ENCODE measurements at places on chromosomes 7 and 10.

- DNase-seq: no peak
Measured at GRCh38 chr10:125768219-125768855, 7.3 kb downstream of the MMP21 start.

DNA sequence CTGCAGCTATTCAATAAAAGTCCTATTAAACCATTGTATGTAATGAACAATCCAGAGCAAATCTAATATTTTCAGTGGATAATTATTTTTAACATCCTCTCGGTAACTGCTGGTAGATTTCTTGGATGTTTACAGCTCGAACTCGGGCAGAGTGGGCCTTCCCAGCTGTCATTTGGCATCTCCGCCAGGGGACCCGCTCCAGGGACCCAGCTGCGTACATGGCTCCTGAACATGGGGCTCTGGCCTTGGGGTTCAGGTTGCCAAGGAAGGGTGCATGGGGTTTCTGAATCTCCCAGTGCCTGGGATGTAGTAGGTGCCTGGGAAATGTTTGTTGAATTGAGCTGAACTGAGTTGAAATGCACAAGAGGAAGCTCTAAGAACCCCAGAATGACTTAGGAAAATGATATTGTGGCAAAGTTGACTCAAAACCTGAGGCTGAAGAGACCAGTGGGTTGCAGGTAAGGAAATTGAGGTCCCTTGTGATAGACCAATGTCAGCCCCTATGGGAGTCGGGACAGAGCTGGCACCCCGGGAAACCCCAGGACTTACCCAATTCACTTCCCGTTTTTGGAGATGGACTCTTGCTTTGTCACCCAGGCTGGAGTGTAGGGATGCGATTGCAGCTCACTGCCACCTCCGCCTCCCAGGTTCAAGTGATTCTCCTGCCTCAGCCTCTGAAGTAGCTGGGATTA lies 228.4 kb downstream of the CUX1 start:
- DNase-seq: no peak

DNA sequence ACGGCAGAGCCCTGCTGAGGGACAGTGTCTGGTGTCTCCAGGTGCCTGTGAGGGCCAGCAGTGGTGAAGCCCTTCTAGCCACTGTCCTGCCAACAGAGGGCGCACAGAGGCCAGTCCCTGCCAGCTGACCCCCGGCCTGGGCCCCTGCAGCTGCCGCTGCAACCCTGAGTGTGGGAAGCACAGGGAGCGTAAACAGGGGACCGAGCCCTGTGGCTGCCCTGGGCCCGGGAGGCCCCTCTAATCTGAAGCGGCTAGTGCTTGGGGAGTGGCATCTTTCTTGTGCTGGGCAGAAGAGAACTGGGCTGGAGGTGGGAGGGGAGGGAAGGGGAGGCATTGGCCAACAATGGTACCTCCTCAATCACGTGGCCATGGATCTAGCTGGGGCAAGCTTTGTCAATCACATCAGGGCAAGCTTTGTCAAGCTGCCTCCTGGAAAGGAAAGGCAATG lies 34.6 kb downstream of the TRIM8 start:
- no peak for DNase-seq

DNA sequence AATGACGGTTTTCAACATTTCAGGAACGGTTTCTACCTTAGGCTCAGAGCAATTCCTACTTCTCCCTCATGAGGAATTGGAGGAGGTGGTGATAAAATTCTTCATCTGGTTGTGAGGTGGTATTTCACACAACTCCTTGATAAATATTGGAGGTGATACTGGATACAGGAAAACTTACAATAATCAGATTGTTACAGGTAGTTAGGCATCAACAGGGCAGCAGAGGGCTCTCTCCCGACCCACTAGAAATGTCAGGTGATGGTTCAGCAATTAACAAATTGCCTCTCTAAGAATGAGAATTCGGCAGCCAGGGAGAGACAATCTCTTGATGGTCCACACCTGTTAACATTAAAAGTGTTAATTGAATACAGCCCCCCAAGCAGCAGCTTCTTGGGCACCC lies 22.6 kb downstream of the ZNF786 start:
- no peak for DNase-seq

GRCh38 chr7:157759246-157759805 lies 422.5 kb downstream of the DNAJB6 start:
- no peak for DNase-seq

- DNase-seq: no peak
Measured at GRCh38 chr10:115989621-115990020, 283.4 kb downstream of the GFRA1 start.

- no peak for DNase-seq
Measured at GRCh38 chr7:960269-960871, 5.9 kb upstream of the ADAP1 start.

- no peak for DNase-seq
Measured at GRCh38 chr7:50156706-50157105, 63.7 kb upstream of the ZPBP start.

DNA sequence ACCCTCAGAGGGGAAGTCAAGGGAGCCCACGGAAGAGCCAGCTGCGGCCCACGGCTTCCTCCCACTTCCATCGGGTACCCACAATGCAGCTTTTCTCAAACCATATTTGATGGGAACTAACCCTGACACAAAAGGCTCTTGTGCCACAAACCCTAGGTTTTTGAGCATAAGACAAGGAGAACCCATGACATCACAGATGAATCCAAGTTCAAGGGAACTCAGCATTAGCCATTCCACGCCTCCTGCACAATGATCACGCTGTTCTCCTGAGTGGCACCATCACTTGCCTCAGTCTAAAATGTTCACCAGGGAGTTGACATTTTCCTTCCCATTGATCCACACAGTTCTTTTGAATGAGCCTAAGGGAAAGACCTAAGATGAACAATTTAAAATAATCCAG lies 70.4 kb downstream of the ITIH5 start:
- no peak for DNase-seq

DNA sequence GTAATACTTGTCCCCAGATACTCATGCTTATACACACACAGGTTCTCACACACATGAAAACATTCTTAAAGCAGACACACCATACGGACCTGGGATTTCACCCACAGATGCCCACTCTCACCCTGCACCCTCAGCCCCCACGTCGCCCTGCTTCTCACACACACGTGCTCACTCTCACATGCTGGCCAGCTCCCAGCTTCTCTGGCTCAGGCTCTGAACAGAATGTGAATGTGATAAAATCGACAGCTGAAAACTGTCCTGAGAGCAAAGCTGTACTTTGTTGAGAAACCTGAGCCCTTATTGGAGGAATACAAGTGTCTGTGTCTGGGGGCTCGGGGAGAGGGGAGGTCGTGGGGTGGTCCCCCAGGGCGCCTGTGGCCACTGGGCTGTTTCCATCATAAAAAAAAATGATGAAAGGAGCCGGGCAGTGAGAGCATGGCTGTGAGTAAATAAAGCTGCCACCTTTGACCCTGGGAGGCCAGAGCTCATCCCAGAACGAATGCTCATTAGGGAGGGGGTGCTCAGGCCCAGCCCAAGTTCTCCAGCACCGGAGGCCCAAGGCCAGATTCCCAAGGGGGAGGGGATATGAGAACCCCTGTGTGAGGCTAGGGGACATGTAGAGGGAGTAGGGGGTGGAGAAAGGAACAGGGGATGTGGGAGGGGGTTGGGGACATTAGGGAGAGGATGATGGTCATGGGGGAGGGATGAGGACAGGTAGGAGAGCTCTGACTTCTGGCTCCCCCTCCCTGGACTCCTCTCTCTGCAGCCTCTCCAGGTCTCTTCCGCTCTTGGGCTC lies 18.1 kb upstream of the TLX1 start:
- no peak for DNase-seq

DNA sequence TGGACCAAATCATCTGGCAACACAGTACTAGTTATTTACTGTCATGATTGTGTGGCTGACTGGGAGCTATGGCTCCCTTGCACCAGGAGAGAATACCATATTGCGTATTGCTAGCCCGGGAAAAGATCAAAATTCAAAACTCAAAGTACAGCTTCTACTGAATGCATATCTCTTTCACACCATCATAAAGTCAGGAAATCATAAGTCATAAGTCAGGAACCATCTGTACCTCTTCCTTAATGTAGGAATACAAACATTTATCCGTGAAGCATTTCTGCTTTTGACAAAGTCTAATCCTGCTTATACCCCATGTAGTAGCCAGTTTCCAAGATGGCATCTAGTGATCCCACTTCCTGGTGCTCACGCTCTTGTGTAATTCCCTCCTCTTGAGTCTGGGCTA lies 2.2 kb upstream of the CREB3L2 start:
- no peak for DNase-seq

GRCh38 chr7:4775848-4776623 lies 613 bp downstream of the AP5Z1 start:
- peak; percentile 36 for DNase-seq

DNA sequence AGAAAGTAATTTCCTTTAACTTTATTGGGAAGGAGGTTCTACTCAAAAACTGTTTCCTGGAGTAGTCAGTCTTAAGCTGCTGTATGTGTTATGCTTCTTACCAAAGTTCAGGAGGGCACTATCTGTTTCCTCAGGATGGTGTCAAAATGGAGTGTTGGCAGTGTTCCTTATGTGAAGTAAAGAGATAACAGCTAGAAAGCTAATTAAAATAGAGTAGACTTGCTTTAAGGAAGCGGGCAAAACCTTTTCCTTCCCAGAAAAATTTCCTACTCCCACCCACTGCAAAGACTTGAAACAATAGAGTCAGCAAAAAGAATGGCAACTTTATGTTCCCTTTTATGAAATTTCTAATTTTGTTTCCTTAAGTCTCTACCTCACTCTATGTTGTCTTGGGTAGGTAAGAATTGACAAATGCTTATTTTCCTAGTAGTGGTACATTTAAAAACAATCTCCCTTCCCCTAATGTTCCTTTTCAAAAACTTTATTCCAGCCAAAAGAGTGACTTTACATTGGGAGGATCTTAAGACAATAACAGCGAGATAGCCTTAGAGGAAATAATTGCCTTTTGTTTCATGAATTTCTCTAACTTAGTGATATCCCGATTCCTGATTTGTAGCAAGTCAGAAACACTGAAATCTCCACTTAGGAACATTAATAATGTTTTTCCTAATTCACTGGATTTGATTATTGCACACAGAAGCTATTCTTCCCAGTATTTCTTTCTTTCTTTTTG lies 26.5 kb upstream of the ENTPD1 start:
- no peak for DNase-seq

DNA sequence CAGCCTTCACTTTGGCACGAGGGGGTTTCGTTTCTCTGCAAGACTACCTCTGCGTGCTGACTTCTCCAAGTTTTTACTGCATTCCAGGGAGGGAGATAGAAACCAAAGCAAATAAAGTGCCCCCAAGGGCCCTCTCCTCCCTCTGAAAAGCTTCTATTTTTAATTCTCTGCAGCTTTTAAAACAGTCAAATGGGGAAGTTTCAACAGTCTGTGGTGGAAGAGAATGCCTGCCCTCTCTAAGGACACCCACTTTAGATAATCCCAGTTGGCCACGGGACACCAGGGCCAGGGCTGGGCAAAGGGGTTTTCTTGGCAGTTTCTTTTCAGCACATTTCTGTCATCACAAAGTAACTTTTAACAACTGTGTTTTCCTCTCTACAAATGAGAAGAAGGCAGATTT lies 386.7 kb upstream of the NPVF start:
- no peak for DNase-seq

DNA sequence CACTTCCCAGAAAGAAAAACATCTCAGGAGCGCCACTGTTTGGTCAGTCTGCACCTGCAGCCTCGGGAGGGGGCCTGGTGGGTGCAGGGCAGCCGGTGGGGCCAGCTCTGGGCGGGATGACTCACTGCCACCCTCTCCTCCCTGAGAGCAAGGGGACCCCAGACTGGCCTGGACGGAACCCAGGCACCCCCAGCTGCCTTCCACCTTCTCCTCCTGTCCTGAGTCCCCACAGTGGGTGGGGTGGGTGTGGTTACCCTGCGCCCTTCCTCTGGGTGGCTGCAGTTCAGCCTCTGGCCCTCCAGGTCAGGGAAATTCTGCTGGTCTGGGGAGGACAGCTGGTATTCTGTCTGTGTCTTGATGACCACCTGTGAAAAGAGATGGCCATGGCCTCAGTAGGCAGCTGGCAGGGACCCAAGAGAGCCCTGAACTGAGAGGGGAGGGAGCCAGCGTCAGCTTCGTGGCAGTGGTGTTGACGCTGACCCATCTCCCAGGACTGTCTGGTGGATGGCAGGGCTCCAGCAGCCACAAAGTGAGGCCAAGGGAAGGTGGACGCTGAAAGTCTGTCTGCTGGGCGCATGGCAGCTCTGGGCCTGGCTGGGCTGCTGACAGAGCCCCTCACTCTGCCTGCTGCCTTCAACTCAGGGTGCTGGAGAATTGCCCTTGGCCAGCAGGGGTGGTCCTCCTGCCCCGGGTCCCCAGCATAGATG lies 8.9 kb downstream of the CALY start:
- DNase-seq: no peak

- DNase-seq: peak; percentile 45
Measured at GRCh38 chr10:110495731-110496552, 1.8 kb upstream of the DUSP5 start.

GRCh38 chr7:133061357-133061756 lies 20.5 kb downstream of the CHCHD3 start:
- no peak for DNase-seq

- no peak for DNase-seq
Measured at GRCh38 chr10:31625566-31625965, 303.1 kb downstream of the ARHGAP12 start.

- DNase-seq: no peak
Measured at GRCh38 chr10:33673839-33674415, 339.5 kb upstream of the NRP1 start.

DNA sequence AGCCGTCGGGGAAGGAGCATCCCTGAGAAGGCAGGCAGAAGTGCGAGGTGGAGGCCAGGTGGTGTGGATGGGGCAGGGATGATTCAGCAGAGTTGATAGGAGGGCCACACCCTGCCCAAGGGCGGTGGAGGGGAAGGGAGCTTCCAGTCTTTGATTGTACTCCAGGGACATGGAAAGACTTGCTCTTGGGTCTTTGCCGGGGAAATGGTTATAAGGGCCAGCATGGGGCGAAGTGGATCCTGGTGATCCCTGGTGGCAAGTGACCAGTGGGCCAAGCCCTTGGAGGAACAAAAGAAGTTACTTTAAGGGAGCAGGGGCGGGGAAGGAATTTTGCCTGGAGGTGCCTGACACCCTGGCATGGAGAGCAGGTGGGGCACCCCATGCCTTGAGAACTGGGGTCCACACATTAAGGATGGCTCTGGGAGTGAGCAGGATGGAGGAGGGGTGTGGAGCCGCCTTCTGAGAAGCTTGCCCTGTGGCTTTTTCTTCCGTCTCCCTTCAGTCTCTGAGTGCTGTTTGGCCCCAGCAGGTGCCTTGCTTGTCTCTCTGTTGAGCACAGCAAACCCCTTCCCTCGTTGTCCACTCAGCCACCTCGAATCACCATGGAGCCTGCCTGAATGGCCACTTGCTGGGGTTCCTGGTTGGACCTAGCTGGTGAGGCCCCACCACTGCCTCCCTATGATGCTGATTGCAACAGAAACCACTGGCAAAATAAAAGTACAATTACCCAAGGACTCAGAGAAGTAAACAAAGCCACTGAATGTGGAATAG lies 83.9 kb downstream of the RAMP3 start:
- DNase-seq: no peak

DNA sequence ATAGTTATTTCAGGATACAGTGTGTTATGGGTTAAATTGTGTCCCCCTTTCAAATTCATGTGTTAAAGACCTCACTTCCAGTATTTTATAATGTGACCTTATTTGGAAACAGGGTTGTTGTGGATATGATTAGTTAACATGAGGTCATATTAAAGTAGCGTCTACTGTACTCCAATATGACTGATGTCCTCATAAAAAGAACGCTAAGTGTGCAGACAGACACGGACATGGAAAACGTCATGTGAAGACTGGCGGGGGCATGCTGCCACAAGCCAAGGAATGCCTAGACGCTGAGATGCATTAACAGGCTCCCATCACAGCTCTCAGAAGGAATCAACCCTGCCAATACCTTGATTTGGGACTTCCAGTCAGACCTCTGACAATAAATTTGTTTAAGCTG lies 1.5 kb upstream of the WDR37 start:
- DNase-seq: no peak

GRCh38 chr7:41567731-41568114 lies 135.2 kb downstream of the INHBA start:
- DNase-seq: no peak

All from T follicular helper cell (primary cell).